ENCODE measurements at places on chromosomes 11 and 22.

DNA sequence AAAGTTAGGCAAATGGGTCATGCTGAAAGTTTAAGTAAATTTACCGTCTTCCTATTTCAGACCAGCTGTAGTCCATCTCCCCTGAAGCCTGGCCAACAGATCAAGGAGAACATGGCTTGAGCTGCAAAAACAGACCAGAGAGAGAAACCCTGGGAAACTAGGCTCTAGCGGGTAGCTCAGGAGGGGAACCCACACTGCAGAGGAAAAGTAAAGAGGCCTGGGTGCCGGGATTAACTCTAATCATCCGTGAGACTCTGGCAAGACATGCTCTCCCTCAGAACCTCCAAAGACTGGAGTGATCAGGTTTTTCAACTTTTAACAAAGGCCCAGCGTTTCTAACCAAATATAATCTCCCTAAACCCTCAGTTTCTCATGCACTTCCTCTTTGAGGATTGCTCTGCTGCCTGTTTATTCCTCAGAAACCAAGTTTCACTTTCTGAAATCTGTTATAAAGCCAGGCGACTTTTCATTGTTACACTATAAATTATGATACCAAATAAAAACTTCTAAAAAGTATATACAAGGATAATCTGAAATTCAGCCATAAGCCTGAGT, 67.5 kb downstream of the GAB2 start:
- peak overlapping the region; percentile 69 for H3K27ac ChIP-seq
- H3K4me3 ChIP-seq, result no peak overlapping the region
- DNase-seq, result no peak
- no peaks in the 10 kb centered on the region for H3K36me3 ChIP-seq

DNA sequence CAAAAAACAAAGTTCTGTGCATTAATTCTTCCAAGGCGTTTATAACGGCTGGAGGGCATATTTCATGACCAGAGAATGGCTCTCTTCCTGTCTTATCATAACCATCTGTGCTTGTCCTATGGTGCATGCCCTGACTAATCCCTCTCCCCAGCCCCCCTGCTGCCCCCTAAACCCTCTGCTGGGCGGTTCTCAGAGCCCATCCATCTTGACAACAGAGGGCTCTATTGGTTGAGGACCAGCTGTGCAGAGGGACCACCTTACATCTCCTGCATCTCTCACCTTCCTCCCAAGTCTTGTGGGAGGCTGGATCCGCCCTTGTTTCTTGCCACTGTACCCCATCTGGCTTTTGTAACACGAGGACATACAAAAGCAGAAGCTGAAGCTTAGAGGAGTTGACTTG, 282.1 kb downstream of the MIAT start:
- no peak for DNase-seq
- no peaks in the 10 kb centered on the region for H3K4me1 ChIP-seq
- no peak overlapping the region for H3K27ac ChIP-seq
- no peaks in the 10 kb centered on the region for H3K36me3 ChIP-seq
- no peak overlapping the region for H3K4me3 ChIP-seq

DNA sequence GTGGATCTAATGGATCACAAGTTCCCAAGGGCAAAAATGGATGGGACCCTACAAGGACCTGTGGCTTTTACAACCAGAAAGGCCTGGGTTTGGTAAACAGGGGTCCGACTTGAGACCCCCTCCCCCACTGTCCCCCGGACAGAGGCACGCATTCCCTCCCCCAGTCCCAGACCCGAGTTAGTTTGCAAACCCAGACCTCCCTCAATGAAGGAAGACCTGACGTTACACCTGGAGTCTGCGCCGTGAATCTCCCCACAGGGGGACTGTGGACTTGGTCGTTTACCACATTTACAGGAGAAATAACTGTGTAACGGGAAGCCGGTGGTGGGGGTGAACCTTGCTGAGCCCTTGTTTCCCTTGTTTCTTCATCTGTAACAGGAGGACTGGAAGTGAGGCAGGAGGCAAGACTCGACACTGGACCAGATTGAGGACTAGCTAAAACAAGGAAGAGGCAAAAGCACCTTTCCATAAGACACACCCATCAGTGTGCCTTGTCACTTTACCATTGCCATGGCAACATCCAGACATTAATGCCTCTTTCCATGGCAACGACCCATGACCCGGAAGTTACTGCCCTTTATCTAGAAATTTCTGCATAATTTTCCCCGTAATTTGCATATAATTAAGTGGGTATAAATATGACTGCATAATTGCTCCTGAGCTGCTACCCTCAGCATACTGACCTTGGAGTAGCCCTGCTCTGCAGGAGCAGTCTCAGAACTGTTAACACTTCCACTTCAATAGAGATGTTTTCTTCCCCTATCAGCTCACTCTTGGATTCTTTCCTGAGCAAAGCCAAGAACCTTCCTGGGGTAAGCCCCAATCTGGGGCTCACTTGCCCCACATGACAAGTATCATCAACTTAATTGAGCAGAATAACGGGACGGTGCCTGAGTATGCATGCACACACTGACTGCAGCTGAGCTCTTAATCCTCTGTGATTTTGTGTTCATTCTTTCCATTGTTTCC, 25.4 kb downstream of the PDGFB start:
- no peak for DNase-seq
- H3K4me3 ChIP-seq, result no peak overlapping the region
- no peaks in the 10 kb centered on the region for H3K27me3 ChIP-seq
- no peak overlapping the region for H3K27ac ChIP-seq

DNA sequence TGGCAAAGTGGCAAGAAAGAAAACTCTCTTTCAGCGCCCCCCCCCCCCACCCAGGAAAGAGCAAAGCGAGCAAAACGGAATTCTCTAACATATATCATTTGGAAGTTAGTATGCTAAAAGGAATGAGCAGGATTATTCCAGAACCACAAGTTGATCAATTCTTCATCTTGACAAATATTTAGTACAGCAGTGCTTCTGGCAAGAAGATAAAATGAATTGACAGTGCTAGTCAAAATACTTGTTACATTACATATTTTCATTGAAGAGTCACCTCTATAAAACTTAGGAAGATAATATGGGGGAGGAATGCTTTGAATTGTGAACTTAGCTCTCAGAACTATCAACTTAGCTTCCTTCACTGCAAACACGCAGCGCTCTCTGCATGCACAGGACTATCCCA, 377.4 kb downstream of the DYNC2H1 start:
- no peak for DNase-seq
- no peak overlapping the region for H3K27ac ChIP-seq
- H3K4me1 ChIP-seq, result no peaks in the 10 kb centered on the region
- H3K27me3 ChIP-seq, result no peaks in the 10 kb centered on the region
- no peaks in the 10 kb centered on the region for H3K36me3 ChIP-seq
- no peak overlapping the region for H3K4me3 ChIP-seq

GRCh38 chr22:19111584-19111983, 10.6 kb downstream of the DGCR2 start:
- no peaks in the 10 kb centered on the region for H3K27me3 ChIP-seq
- no peak for DNase-seq
- no peak overlapping the region for H3K4me3 ChIP-seq
- H3K4me1 ChIP-seq, result peaks cover 30% of the 10 kb centered on the region

DNA sequence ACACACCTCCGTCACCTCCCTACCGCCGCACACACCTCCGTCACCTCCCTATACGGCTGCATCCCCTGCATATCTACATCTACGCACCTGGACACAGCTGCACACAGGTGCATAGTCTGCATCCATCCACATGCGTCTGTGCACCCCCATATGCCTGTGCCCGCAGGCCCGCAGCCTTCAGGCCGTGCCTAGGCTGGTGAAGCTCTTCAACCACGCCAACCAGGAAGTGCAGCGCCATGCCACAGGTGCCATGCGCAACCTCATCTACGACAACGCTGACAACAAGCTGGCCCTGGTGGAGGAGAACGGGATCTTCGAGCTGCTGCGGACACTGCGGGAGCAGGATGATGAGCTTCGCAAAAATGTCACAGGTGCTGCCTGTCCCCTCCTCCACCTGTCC, 4.8 kb downstream of the PKP3 start:
- H3K4me1 ChIP-seq, result peaks cover 11% of the 10 kb centered on the region
- H3K4me3 ChIP-seq, result no peak overlapping the region
- no peaks in the 10 kb centered on the region for H3K36me3 ChIP-seq

DNA sequence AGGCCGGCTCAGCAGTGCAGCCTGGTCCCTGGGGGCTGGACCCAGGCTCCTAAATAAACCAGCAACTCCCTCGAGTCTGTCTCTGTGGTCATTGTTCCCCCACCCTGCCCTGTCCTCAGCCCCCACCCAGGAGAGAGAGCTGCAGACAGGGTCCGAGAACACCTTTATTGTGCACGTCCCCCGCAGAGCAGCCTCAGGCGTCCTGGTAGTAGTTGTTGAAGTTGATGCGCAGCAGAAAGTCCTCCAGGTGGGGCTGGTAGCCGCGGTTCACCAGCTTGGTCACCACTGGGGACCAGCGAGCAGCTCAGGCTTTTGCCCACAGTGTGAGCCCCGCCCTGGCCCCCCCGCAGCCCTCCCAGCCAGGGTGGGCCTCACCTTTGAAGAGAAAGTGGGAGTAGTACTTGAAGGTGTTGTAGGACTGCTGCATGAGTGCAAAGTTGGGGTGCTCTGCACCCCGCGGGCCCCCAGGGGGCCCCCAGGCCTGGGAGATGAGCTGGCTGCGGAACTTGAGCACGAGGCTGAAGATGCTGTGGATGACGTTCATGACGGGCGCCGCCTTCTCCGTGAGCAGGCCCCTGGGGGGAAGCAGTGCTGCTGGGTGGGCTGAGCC, 16.8 kb downstream of the SELENOO start:
- H3K36me3 ChIP-seq, result peaks cover 45% of the 10 kb centered on the region
- no peak overlapping the region for H3K4me3 ChIP-seq
- no peak for DNase-seq
- H3K4me1 ChIP-seq, result peaks cover 19% of the 10 kb centered on the region

GRCh38 chr11:96189351-96189750, 153.6 kb downstream of the MAML2 start:
- H3K36me3 ChIP-seq, result no peaks in the 10 kb centered on the region
- H3K4me3 ChIP-seq, result no peak overlapping the region
- H3K27me3 ChIP-seq, result no peaks in the 10 kb centered on the region
- no peak for DNase-seq
- no peaks in the 10 kb centered on the region for H3K4me1 ChIP-seq
- no peak overlapping the region for H3K27ac ChIP-seq

- no peak overlapping the region for H3K27ac ChIP-seq
- H3K4me1 ChIP-seq, result no peaks in the 10 kb centered on the region
- H3K4me3 ChIP-seq, result no peak overlapping the region
Observed at GRCh38 chr11:112615891-112616290, 345.3 kb upstream of the NCAM1 start.

- no peaks in the 10 kb centered on the region for H3K36me3 ChIP-seq
- H3K27me3 ChIP-seq, result no peaks in the 10 kb centered on the region
- no peak for DNase-seq
- H3K4me3 ChIP-seq, result no peak overlapping the region
- no peak overlapping the region for H3K27ac ChIP-seq
Observed at GRCh38 chr22:28497188-28497587, 182.5 kb downstream of the TTC28 start.

DNA sequence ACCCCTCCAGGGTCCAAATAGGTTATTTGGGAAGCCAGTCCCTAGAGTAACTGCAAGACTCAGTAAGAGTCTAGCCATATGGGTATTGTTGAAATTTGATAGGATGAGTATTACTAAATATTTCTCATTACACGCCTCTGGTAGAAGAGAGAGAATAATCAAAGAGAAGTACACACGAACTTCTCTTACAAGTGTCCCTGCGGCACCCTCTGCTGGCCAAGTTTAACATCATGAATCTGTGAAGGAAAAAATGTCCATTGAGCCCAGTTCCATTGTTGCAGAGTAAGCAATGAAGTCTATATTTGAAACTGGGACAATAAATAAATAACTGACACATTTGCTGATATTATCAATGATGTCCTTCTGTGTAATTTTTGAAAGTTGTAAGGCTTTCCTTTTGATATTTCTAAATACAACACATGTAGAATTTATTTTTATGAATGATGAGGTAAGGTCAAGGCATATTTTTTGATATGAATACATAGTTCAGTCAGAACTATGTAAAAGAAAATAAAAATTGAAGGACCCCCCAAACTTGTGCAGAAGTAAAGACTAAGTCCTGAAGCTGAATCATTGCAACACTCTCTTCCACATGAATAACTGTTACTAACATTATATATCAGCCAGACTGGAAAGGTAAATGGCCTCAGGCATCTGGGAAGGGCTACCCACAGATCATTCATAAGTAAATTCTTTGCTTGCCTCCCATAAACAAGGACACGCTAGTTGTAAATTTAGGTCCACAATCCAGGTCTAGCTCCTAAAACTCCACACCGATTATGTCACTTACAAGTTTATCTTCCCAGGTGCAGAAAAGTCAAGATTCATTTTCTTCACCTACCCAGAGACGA, 10.0 kb downstream of the OR51L1 start:
- peak; percentile 43 for DNase-seq
- no peaks in the 10 kb centered on the region for H3K4me1 ChIP-seq
- no peaks in the 10 kb centered on the region for H3K36me3 ChIP-seq
- no peak overlapping the region for H3K27ac ChIP-seq
- peaks cover 3% of the 10 kb centered on the region for H3K27me3 ChIP-seq

DNA sequence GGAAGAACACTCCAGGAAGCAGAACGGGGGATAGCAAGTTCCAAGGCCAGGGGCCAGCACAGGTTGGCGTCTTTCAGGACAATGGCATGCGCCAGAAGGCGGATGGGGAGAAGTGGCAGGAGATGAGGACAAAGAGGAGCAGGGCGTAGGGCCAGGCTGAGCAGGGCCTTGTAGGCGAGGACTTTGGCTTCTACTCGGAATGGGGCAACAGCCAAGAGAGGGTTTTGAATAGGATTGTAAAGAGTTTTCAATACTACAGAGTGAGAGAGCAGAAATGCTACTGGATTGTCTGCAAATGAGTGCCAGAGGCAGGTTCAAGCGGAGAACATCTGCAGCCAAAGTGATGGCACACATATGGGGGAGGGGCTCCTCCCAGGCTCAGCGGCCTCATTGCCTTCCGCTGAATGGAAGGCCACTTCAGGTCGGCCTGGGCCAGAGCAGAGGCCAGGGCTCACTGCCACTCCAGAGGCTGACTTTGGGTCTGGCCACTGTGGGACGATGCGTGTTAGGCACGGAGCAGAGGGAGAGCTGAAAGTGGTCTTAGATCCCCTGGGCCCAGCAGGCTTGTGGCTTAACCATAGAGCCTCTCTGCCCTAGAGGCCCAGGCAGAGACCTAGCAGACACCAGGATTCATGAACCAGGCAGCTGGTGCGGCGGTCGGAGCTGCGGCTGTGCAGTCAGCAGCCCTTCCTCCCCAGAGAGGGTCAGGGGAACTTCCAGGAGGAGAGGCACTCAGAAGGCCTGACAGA, 118.2 kb downstream of the DSCAML1 start:
- H3K27ac ChIP-seq, result no peak overlapping the region
- no peak overlapping the region for H3K4me3 ChIP-seq
- DNase-seq, result no peak
- H3K4me1 ChIP-seq, result no peaks in the 10 kb centered on the region
- no peaks in the 10 kb centered on the region for H3K27me3 ChIP-seq
